ENCODE measurements at places on chromosomes 13 and 19.
A peak's percentile ranks its signal among the peaks of the same experiment; 100 is the strongest.

DNA sequence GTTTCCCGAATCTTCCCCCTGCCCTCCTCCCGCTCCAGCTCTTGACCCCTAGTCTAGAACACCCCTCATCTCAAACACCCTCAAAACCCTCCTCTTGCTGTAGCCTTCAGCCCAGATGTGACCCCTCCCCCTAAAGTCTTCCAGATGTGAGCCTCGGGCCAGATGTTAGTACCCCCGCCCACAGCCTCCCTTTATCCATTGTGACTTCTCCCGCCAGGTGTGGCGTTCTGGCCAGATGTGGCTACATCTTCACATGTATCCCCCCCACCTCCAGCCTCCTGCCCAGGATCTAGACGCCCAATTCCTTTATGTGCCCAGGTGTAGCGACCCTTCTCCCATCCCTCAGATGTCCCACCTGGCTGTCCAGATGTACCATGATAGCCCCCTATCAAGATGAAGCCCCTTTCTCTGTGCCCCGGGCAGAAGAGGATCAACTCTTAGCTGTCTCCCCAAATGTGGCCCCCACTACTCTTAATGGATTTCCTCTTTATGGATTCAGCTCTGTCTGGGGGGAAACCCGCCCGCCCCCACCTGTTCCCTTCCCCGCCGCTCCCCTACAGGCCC is 517 bp upstream of the LTBP4 start:
- DNase-seq: no peak

- DNase-seq: no peak
Measured at GRCh38 chr13:59464926-59465325, 698.8 kb downstream of the DIAPH3 start.

DNA sequence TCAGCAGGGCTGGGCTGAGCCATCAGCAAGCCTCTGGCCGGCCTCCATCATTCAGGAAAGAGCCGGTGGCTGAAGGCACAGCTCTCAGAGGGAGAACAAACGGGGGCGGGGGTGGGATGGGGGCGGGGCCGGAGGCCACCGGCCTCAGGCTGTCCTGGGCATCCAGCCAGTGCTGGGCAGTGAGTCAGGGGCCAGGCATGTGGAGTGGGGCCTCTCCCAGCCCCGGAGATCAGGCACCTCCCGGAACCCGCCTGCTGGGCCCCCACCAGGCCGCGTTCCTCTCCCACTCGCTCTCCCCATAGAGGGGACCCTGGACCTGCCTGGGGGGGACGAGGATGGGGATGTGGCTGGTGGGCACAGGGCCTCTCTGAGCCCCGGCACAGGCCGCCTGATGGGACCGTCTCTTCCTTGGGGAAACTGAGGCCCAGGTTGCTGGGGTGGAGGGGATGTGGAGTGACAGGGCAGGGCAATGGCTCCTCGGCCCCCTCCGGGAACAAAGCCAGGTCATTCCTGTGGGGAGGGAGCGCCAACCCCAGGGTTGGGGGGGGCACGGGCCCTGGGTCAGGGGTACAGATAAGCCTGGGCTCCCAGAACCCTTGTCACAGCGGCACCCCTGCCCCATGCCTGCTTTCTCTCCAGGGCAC is 12.9 kb downstream of the SPC24 start:
- DNase-seq: no peak

- no peak for DNase-seq
Measured at GRCh38 chr19:48772503-48772953, 17.2 kb downstream of the FGF21 start.

DNA sequence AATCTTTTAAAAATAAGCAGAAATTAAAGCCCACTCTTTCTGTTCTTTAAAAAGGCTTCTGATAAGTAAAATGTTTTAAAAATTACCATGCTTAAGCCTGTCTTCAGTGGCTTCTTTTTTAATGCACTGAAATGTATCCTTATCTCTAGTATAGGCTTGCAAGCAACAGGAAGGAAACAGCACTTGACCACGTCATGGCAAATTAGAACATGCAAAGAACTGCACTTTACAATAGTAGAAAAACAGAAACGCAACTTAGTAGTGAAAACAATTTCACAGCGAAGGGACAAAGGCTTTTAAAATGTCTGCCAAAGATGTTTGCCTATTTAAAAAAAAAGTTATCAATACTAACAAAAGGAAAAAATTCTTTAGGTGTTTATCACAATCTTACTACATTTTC is 36.3 kb downstream of the ELF1 start:
- DNase-seq: peak; percentile 48

GRCh38 chr13:112918266-112918665 is 50.7 kb upstream of the MCF2L start:
- DNase-seq: no peak

- no peak for DNase-seq
Measured at GRCh38 chr13:39577838-39578491, 25.0 kb downstream of the LHFPL6 start.

DNA sequence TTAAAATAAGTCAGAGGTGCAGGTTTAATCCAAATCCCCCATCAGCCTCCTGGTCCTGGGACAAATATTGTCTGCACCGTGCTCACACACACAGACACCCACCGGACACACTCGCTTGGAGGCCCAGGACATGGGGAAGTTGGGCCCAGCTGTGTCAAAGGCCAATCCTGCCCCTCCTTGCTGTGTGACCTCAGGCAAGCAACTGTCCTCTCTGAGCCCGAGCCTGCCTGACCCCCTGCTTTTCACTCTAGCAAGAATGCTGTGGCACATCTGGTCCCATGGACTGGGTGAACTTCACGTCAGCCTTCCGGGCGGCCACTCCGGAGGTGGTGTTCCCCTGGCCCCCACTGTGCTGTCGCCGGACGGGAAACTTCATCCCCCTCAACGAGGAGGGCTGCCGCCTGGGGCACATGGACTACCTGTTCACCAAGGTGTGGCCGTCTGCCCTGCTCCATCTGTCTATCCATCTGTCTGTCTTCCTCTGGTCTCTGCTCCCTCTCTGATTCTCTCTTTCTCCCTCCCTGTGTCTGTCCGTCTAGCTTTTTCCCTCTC is 9.3 kb downstream of the UPK1A start:
- no peak for DNase-seq

- DNase-seq: no peak
Measured at GRCh38 chr13:53200498-53201453, 172.2 kb downstream of the OLFM4 start.

DNA sequence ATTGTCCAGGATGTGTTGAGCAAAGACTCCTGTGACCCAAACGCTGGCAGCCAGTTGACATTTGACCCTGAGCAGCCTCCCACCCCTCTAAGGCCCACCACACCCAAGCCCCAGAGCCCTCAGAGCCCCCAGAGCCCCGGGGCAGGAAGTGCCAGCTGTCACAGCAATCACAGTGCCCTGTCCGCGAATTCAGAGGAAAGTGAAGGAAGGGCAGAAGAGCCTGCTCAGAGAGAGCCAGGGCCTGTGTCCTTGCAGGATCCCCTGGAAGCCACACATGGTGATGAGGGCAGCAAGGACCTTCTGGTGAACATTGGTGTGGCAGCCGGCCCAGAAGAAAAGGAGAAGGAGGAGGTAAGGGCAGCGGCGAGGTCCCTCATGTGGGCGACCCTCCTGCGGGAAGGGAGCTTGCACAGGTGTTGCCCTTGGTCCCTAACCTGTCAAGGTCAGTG is 63.7 kb downstream of the SPATA13 start:
- DNase-seq: no peak

DNA sequence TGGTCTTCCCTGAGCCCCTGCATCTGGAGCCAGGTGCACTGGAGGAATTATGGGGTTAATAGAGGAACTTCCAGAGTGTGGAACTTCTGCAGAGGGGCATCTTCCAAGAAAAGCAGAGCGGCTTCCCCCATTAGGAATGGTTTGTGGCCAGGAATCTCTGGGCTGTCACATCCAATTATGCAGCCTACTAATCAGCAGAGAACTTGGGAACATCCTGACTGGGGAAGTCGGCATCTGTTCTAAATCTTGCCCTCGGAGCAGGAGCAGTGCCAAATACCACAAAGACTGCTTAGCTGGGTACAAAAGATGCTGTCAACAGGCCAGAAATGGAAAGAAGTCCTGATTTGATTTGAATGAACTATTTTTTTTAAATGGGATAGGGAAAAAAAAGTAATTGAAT is 435.1 kb downstream of the ZNF536 start:
- no peak for DNase-seq

DNA sequence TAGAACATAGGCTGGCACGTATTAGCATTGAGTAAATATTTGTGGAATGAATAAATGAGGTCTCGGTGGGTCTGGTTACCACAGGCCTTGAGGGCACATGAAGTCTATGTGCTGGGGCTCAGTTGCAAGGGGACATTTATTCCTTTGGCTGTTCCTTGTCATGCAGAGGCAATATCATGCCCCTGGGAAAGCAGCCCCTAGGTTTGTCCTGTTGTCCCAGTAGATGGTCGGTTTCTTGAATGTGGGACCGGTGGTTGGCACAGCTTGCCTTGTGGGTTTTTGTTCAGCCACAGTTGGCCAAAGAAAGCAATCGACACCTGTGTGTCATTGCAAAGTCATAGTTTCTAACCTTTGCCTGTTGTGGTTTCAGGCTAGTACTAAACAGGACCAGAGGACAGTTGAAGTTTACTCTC is 24.7 kb upstream of the GPR183 start:
- DNase-seq: peak; percentile 45

GRCh38 chr13:105971738-105972137 is 563.7 kb downstream of the EFNB2 start:
- DNase-seq: no peak

- no peak for DNase-seq
Measured at GRCh38 chr13:56563663-56564062, 577.1 kb upstream of the PRR20A start.

- DNase-seq: peak; percentile 24
Measured at GRCh38 chr19:5403968-5404640, 51.1 kb upstream of the ZNRF4 start.

GRCh38 chr13:109974354-109974753 is 188.0 kb upstream of the IRS2 start:
- DNase-seq: no peak

DNA sequence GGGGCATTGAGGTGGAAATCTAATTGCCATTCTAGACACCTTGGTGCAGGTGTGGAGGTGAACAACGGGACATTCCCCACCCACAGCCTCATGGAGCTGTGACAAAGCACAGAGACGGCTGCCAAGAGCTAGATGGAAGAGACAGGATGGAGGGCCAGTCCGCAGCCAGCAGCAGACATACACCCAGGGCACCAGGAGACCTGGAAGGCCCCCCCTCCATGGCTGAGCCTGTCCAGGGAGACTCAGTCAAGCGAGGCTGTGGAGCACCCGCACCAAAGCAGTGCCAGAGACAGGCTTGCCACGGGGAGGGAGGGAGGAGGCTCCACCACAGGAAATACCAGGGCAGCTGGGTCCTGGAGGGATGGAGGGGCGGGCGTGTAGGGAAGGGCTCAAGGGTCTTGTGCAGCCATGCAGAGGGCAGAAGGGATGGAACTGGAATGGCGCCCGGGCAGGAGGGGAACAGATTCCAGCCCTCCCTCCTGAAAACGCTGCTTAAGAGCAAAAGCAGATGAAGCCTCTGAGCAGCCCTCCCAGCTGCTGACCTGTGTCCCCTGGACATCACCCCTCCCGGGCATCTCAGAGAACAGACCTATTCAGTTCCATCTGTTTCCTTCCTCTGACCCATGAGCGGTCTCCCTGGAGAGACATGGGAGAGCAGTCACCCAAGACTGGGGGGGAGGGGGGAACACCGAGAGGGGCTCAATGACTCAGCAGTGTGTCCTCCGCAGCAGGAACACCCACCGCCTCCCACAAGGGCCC is 14.4 kb downstream of the EPS15L1 start:
- DNase-seq: no peak

GRCh38 chr13:48151363-48152161 is 56.7 kb upstream of the MED4 start:
- DNase-seq: no peak

DNA sequence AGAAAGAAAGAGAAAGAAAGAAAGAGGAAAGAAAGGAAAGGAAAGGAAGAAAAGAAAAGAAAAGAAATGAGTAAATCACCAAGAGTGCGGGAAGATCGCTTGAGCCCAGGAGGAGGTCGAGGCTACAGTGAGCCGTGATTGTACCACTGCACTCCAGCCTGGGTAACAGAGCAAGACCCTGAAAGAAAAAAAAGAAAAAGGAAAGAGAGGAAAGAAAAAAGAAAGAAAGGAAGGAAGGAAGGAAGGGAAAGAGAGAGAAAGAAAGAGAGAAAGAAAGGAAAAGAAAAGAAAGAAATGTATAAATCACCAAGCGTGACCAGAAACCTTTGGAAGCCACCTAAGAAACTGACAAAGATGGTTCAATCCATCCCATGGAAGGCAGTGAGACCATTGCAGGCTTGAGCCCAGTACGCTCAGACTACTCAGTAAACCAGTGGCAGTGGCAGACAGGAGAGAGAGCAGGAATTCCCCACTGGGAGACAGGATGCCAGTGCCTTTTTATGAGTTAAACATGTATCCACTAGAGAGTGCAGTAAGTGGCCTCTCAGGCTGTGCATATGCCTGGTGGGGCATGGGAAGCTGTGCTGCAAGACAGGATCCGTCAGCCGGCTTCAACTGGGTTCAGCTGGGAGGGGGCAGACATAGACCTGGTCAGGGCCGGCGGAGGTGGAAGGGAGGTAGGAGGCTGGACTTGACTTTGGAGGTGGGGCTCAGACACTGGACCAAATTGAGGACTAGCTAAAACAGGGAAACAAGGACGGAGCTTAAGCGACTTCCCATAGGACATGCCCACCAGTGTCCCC is 4.8 kb downstream of the GPR42 start:
- DNase-seq: no peak

- no peak for DNase-seq
Measured at GRCh38 chr19:50694815-50695145, 24.8 kb downstream of the SHANK1 start.

DNA sequence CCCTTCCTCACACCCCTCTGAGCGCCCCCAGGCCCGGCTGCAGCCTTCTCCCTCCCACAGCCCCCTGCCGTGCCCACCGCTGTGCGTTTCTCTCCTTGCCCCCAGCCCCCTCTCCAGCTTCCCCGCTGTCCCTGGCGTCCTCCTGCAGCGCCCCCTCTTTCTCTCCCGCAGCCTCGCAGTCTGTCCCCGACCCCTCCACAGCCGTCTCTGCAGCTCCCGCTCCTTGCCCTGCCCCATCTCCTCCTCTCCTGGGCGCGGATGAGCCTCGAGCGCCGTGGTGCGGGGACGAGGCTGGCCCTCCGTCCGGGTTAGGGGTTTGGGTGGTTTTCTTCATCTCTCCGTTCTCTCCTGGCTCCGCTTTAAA is 1.1 kb downstream of the KMT5C start:
- DNase-seq: no peak

DNA sequence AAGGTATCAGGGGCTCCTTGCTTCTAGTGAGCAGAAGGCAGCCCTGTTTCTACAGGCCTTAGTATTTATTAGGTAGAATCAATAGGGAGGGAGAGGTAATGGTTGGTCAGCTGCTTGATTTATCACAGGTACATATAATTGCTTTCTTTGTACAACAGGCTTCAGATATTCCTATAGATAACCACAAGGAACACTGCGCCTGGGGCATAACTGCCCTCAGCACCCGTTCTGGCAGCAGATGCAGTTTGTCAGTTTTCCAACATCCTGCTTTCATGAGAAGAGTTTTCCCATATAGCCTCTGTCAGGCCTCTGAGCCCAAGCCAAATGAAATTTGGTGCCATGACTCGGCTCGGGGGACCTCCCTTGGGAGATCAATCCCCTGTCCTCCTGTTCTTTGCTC is 12.4 kb upstream of the ZNF486 start:
- DNase-seq: no peak

GRCh38 chr19:47778049-47778953 is at the start of gene SELENOW:
Gene SELENOW (plus strand): TSS chr19:47778703. CDS start chr19:47778786, 83 bp downstream.
- DNase-seq: peak; percentile 74

All from NK-92 treated with Interleukin-12 subunit alpha and Interleukin-12 subunit beta, amount 100 ng/mL, for 24 hours (cell line).